Breast epithelium (tissue), 4 donors: ENCODE measurements at places on chromosomes 3 and 15.

GRCh38 chr15:48020166-48020565 lies 100.6 kb upstream of the SLC24A5 start:
- no peaks in the 10 kb centered on the region for H3K4me1 ChIP-seq
- H3K27me3 ChIP-seq = no peaks in the 10 kb centered on the region
- no peaks in the 10 kb centered on the region for H3K36me3 ChIP-seq
- H3K27ac ChIP-seq = no peak overlapping the region
- no peak for DNase-seq

DNA sequence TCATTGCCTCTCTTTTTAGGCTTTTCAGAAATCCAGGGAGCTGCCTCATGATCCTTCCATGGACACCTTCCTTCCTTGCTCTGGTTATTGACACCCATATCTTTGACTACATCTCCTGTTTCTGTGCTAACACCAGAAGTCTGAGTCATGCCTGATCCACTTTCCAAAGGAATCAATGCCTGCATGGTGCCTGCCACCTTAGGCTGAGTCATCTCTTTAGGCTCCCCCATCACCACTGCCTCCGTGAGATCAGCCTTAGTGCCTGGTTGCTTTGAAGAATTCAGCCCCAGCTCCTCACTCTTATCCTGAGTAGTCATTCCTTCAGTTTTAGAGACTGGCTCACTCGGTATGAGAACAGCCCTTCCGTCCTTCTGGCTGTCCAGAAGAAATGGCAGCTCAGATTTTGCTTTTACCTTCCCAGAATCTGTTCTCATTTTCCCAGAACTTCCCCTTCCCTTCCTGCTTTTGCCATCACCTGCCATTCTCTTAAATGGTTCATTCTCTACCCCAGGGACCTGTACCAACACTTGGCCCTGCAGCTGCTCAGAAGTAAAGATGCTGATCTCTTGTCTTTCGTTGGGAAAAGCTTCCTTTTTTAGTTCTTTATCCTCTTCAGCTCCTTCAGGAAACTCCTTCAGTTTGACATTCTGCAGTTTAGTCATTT lies 105.3 kb downstream of the MAP4 start:
- no peak overlapping the region for H3K27ac ChIP-seq
- no peak overlapping the region for H3K4me3 ChIP-seq
- no peaks in the 10 kb centered on the region for H3K4me1 ChIP-seq
- H3K36me3 ChIP-seq = peaks cover 4% of the 10 kb centered on the region

DNA sequence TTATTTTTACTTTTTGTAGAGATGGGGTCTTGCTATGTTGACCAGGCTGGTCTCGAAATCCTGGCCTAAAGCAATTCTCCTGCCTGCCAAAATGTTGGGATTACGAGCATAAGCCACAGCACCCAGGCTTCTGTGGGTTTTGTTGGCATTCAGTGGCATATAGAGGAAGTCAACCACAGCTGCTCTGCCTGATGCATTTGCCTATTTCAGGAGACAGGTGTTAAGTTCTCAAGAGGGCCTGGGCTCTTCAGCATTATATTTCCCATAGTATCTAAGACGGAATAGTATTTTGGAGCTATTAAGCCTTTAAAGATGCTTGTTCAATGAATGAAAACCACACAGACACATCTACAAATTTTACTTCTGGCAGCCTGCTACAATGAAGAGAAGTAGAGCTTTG lies 73.5 kb upstream of the CSPG5 start:
- no peaks in the 10 kb centered on the region for H3K27me3 ChIP-seq
- no peak overlapping the region for H3K4me3 ChIP-seq
- no peaks in the 10 kb centered on the region for H3K36me3 ChIP-seq
- no peak for DNase-seq

GRCh38 chr15:58690703-58691102 lies 58.8 kb downstream of the ADAM10 start:
- H3K27me3 ChIP-seq = no peaks in the 10 kb centered on the region
- H3K36me3 ChIP-seq = no peaks in the 10 kb centered on the region
- no peak overlapping the region for H3K4me3 ChIP-seq
- H3K27ac ChIP-seq = no peak overlapping the region

GRCh38 chr15:39414201-39414600 lies 166.7 kb upstream of the THBS1 start:
- no peaks in the 10 kb centered on the region for H3K36me3 ChIP-seq
- no peak for DNase-seq
- H3K27ac ChIP-seq = no peak overlapping the region
- H3K4me1 ChIP-seq = no peaks in the 10 kb centered on the region
- H3K27me3 ChIP-seq = no peaks in the 10 kb centered on the region

DNA sequence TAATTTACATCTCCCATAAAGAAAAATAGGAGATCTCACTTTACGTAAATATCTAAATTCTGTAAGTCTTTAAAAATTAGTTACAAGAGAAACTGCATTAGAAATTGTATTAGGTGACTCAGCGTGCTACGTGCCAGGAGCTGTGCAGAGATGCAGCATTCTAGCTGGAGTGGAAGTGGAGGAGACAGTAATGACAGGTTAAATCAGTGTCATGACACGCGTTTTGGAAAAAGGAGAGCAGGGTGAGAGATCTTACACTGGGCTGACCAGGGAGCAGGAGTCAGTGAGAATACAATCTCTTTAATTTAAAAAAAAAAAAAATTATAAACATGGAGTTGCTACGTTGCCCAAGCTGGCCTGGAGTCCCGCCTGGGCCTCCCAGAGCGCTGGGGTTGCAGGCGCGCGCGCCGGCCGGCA lies 635 bp downstream of the TUBGCP5 start:
- DNase-seq = no peak
- H3K4me3 ChIP-seq = peak overlapping the region; percentile 99
- H3K4me1 ChIP-seq = no peaks in the 10 kb centered on the region
- no peaks in the 10 kb centered on the region for H3K27me3 ChIP-seq

DNA sequence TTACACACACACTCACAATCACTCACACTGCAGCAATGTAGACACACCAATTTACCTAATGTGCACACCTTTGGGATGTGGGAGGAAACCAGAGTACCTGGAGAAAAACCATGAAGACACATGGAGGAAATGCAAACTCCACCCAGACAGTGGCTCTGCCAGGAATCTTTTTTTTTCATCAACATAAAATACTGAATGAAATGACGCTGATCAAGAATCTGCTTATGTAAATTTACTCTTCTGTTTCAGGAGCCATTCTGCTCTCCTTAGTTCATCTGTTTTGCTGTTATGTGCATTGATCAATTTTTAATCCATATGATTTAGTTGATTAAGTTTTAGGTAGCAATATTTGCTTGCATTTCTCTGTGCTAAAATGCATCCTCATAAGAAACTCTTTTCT lies 414.2 kb upstream of the CCDC54 start:
- no peak overlapping the region for H3K4me3 ChIP-seq
- no peak overlapping the region for H3K27ac ChIP-seq
- no peaks in the 10 kb centered on the region for H3K27me3 ChIP-seq
- no peaks in the 10 kb centered on the region for H3K4me1 ChIP-seq
- no peak for DNase-seq
- no peaks in the 10 kb centered on the region for H3K36me3 ChIP-seq

GRCh38 chr3:161273589-161274218 lies 52.6 kb downstream of the NMD3 start:
- no peak for DNase-seq
- H3K27ac ChIP-seq = no peak overlapping the region
- no peak overlapping the region for H3K4me3 ChIP-seq
- no peaks in the 10 kb centered on the region for H3K4me1 ChIP-seq
- no peaks in the 10 kb centered on the region for H3K36me3 ChIP-seq

DNA sequence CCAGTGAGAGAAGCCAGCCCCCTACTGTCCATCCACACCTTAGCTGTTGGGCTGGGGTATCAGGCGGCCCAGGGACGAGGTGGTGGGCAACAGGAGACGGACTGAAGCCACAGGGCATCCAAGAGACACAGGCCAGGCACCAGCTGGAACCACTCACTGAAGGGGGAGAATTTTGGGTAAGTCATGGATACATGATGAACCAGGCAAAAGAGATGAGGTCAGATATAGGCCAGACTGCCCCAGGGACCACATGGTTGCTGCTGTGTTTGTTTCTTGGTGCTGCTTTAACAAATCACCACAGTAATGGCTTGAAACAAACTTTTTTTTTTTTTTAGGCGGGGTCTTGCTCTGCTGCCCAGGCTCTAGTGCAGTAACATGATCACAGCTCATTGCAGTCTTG lies 66.4 kb downstream of the SEMA5B start:
- H3K27ac ChIP-seq = no peak overlapping the region
- no peaks in the 10 kb centered on the region for H3K36me3 ChIP-seq
- H3K4me3 ChIP-seq = no peak overlapping the region
- no peak for DNase-seq
- no peaks in the 10 kb centered on the region for H3K27me3 ChIP-seq
